Pulmonary artery endothelial cell (primary cell): ENCODE measurements at places on chromosomes 16 and 17.

- DNase-seq: no peak
These were observed 1.2 kb upstream of the AMFR start for GRCh38 chr16:56426585-56426984.

DNA sequence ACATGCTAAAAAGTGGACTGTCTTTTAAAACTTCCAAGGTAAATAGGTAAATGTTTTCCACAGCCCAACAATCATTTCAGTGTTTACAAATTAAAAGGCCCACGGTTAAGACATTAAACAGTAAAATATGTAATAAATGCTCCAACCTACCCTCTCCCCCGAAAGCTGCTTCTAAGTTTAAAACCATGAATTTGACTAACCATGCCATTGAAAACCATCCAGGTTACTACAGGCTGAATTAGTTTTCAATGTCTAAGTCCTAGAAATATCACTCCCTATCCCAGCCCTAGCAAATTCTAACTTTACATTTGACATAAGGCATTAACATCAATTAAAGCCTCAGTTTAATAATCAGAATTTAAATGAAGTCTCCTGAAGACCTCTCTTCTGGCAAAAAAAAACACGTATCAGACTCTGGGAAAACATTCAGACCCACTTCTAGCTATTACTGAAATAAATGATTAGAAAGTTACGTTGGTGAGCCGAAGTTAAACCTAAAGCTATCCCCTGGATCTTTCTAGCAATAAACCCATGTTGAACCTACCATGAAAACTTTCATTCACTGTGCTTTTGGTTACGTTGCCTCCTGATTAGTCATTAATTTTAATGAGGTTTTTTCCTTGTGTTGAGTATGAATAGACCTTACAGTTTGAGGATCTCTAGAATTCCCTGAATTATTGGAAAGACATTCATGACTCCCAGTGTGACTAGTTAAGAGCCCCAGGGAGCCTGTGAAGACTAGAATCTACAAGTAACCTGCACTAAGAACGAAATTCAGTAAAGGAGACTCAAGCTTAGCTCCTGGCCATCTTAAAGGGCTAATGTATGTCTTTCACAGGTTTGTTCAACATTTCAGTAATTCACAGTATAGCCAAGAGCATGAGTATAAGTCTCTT lies 1.7 kb upstream of the POLG2 start:
- no peak for DNase-seq

DNA sequence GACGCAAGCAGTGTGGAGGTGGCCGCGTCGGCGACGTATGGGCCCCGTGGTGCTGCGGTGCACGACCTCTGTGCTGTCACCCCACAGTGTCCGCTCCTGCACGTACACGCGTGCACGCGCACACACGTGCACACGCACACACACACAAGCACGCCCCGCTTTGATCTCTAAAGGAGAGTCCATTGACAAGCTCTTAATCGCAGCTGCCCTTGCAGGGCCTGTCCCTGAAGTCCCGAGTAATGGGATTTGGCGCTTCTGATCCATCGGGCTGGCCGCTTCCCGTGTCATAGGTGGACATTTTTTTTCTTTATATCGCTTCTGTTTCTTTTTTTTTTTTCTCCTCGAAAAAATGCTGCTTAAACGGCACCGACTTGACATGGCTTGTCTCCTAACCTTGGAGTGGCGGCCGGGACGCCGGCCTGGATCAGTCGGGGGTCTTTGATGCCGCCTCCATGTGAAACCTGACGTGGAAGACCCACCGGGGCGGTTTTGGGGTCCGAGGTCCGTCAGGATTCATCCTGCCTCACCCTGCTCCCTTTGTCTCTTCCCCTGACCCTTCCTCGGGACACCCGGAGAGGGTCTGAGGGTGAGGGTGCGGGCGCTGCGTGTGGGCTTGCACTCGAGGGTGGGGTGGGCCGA lies 8.3 kb upstream of the AXIN1 start:
- no peak for DNase-seq

- no peak for DNase-seq
These were observed 29.3 kb downstream of the MAF start for GRCh38 chr16:79571065-79571902.

GRCh38 chr17:31570951-31571892 lies 179.7 kb downstream of the RAB11FIP4 start:
- no peak for DNase-seq

- DNase-seq: no peak
These were observed 1.5 kb upstream of the SPAG7 start for GRCh38 chr17:4969047-4969550.

- no peak for DNase-seq
These were observed 84.7 kb downstream of the TUBD1 start for GRCh38 chr17:59807892-59808509.

- DNase-seq: no peak
These were observed 16.8 kb upstream of the CCL1 start for GRCh38 chr17:34379868-34380267.
